ENCODE measurements at places on chromosomes 12 and 14.

DNA sequence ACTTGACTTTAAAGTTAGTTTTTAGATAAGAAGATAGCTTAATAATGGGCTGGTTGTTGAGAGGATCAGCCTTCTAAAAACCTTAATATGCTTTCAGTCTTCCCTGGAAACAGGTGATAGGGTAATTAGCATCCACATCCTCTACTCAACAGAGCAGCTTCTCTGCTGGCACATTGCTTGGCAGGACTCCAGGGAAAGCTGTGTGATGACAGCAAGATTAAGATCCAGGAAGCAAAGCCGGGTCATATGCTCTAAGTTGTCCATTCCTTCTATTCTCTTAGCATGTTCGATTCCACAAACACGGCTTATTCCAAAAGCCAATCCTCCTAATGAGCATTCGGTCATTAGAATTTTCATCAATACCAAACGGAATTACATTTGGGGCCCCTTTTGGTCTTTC, 87.0 kb downstream of the HMGA2 start:
- no peak for DNase-seq

DNA sequence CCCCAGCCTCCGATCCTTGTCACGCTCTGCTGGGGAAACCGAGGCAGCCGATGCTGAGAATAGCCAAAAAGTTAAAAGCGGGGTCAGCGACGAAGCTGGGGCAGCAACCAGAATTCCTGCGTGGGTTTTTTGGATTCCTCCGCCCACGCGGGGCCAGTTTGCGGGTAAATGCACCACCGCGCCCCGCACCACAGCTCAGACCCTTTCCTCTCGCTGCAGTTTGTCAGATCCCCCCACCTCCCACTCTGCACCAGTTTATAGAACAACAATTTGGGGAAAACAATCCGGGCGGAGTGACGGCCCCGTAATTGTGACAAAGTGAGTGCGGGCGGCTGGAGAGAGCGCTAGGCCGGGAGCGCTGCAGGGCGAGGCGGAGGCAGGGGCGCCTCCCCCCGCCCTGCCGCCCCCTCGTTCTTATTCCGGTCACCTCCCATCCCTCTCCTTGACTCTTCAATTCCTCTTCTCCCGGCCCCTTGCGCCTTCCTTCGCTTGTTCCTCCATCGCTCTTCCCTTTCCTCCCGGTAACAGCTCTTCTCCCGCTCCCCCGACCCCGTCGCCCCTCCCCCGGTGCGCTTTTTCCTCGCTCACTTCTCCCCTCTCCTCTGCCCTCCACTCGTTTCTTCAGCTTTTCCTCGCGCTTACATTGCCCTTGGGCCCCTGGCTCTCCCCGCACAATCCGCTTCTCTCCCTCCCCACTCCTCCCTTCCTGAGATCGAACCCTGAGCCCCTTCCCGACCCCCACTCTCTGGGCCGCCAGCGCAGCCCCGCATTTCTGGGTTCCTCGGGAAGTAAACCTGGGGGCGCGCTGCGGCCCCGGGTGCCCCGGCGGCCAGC, 646 bp upstream of the DNAJC22 start:
- DNase-seq = no peak

- DNase-seq = no peak
Measured at GRCh38 chr14:37807722-37808121, 212.3 kb downstream of the TTC6 start.

- DNase-seq = no peak
Measured at GRCh38 chr12:50052964-50053363, 4.4 kb upstream of the ASIC1 start.

GRCh38 chr12:51505360-51506105, 80.9 kb downstream of the SLC4A8 start:
- no peak for DNase-seq

DNA sequence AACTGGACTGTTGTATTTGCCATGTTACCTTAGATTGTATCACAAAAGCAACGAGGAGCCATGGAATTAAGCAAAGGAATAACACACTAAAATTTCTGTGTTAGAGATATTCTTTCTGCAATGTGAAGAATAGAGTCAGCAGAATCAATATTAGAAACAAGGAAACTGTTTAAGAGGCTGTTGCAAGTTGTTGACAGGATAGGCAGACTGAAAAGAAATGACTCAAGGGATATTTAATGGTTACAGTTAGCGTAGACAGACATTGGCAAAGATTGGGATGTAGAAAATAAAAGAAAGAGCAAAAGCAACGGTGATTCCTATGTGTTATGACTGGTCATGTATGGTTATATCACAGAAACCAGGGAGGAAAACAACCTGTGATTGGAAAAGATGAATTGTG, 299.0 kb upstream of the PPFIA2 start:
- DNase-seq = no peak

- no peak for DNase-seq
Measured at GRCh38 chr12:102570256-102570655, 89.9 kb upstream of the IGF1 start.

DNA sequence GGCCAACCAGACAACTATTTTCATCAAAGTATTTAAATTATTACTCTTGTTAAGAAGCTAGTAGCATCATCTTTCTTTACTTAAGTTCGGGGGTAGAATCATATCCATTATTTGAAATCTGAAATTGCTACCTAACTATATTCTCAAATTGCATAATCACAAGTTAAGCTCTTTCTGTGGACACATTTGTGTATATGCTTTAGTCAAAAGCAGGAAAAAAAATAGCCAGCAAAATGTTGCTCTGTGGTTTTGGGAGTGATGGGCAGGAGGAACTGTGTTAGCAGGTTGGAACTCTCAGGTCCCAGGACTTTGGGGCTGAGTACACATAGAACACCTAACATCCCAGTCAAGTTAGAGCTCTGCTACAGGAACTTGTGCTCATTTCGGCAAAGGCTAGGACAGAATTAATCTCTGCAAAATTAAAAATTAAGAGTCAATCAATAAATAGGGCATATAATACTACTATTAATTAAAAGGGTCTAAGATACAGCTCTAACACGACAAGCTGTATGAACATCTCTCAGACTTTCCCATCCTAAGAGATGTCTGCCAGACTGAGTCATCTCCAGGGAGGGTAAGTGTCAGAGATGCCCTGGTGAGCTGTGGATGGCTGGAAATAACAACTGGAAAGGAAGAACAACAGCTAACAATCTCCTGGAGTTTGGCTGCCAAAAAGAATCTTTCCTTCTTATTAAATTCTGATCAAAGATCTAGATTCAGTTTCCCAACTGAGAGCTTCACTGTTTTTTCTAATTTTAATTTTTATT, 203.5 kb upstream of the GZMB start:
- no peak for DNase-seq

- DNase-seq = no peak
Measured at GRCh38 chr14:74973905-74974363, 18.5 kb upstream of the PGF start.

- DNase-seq = no peak
Measured at GRCh38 chr12:124673801-124674617, 106.6 kb upstream of the NCOR2 start.

DNA sequence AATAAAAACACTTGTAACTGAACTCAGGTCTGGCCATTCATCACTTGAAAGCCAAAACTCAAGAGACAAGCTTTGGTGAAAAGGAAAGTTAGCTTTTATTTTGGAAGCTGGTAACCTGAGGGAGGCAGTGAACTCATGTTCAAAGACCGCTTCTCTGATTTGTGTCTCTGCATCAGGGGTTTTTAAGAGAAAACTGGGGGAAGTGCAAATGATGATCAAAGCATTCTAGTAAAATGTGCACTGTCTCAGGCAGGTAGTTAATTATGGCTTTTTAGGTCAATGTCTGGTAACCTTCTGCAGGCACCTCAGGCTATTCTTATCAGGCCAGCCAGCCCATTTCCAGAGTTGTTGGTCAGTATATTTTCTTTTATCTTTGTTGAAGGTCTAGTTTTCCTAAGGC, 162.2 kb downstream of the SYT10 start:
- DNase-seq = no peak

DNA sequence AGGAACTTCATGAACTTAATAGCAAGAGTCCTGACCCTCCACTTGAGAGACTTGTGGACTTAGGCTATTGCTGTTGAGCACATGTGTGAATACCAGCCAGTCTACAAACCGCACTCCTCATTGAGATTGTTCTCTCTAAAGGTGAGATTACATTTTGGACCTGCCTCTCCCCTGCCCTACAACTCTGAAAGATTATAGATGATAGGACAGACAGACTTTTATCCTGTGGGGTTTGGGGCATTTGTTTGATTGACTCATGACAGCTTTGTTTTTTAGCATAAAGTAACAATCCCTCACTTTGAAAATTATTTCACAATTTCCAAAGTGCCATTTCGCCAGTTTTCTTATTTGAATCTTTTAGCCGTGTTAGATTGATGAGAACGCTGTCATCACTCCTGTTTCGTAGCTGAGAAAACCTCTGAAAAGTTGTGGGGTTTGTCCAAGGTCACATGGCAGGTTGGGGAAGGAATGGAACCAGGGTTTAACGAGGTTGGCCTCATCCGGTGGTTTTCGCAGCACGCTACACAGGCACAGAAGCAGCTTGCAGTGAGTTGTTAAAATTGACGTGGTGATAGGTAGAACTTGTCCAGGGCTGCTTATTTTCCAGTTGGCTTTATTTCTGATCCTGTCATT, 836 bp downstream of the EVL start:
- DNase-seq = peak; percentile 65

DNA sequence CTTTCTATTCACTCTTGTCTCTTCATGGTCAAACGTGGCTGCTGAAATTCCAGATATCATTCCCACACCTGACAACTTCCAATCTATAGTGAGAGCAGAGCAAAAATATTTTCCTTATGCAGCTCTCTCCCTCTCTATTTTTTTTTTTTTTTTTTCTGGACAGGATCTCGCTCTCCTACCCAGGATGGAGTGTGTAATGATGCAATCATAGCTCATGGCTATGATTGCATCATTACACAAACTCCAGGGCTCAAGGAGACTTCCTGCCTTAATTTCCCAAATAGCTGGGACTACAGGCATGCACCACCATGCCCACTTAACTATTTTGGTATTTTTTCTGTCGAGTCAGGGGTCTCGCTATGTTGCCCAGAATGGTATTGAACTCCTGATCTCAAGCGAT, 1398.9 kb downstream of the AACS start:
- no peak for DNase-seq

DNA sequence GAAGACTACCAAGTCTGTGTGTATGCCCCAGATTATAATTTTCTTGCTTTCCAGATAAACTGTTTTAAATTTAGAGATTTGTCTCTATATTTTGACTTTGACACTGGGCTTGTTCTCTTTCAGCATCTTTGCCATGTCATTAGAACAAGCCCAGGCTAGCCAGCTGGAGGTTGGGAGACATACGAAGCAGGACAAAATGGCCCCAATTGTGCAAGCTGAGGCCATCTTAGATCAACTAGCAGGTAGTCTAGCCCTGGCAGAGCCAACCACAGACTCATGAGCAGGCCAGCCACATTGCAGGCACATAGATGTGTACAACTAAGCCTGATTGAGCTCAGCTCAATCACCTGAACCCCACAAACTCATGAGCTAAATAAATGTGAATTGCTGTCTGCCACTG, 321.4 kb downstream of the ATP23 start:
- no peak for DNase-seq

- DNase-seq = no peak
Measured at GRCh38 chr14:58353516-58354299, 42.0 kb upstream of the TOMM20L start.

DNA sequence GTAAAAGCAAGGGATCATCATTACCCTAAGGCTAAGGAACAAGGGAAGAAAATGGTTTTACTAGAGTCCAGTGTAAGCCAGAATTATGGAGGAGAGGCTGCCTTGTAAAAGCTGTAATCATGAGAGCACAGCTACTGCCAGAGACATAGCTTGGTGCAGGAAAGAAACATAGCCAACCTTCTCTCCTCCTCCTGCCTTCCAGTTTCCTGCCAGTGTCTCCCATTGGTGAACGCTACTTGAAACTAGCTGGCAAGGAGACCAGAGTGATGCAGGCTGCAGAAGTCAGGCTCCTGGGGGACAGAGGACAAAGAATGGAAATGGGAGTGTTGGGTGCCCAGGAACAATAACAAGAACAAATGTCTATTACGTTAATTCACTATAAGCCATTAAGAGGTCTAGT, 158.5 kb downstream of the NELL2 start:
- DNase-seq = no peak

DNA sequence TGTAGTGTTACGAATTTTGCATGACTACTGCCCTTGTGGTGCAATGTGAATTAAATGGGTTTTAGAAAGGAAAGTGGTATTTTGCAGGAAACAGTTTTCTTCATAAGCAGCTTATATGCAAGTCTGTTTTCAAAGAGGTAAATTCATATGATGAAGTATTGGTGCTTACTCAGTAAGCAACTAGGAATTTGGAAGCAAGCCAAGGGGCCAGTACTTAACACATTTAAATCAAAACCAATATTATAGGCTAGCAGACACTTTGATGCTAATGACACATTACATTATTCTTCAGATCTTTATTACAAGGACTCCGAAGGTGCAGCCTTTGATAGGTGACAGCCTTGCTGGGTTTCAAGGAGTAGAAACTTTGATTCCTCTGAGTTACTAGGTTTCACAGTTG, 23.1 kb downstream of the MGAT4C start:
- DNase-seq = no peak

DNA sequence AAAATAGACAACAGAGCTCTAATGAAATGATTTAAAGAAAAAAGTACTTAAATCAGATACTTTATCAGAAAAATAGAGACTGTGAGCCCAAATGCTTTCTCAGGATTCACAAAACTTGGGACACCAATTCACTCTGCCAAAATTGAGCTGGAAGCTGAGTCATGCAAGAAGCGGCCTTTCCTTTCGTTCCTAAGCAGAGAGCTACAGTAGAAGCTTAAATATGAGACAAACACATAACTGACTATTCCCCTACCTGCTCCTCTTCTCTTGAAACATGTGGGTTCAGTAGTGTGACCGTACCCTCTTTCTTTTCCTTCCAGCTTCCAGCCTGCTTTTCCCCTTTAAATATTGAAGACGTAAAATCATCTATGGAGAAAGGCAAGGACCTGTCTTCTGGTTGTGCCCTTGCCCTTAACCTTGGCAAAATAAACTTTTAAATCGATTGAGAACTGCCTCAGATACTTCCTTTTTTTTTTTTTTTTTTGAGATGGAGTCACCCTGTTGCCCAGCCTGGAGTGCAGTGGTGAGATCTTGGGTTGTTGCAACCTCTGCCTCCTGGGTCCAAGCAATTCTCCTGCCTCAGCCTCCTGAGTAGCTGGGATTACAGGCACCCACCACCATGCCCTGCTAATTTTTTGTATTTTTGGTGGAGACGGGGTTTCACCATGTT, 4.4 kb upstream of the SDS start:
- no peak for DNase-seq

GRCh38 chr12:68113644-68114043, 45.9 kb downstream of the IFNG start:
- peak; percentile 19 for DNase-seq

All from stimulated activated CD4-positive, alpha-beta T cell treated with anti-CD3 and anti-CD28 coated beads, Interleukin-1b, Interleukin-23, amount 100 ng/mL, for 4 hours (primary cell).